ENCODE measurements at places on chromosomes 7 and 10.
A peak's percentile ranks its signal among the peaks of the same experiment; 100 is the strongest.

GRCh38 chr7:15784694-15785030 is 98.2 kb upstream of the MEOX2 start:
- DNase-seq: no peak

DNA sequence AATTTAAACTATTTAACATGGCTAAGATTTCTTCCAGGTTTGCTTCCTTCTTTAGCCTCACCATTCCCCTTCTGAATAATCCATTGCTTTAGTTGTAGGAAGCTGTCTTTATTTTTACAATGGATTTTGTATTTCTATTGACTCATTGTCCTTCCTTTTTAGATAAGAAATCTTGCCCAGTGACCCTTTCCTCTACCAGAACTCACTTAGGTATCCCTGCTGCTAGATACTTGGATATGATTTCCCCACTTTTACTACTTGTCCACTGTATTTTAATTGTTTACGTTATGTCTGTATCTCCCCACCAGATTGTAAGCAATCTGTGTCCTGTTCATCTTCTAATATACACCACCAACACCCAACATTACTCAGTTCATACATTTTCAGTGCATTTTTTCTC is 47.7 kb upstream of the MDFIC start:
- no peak for DNase-seq

DNA sequence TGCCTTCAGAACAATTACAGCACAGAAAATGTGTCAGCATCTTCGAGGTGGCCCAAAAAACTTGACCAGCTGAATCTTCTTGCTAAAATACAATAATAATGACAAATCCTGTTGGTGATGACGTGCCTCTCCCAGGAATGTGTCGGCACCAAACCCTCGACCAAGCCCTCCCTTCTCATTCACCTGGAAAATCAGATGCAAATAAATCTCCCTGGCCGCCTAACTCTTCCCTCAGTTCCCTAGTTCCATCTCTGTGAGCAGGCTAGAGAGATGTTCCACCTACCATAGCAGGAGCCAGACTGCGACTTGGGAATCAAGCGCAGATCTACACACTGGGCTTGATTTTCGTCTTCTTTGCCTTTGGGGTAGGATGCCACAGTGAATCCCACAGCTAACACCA is 4.1 kb downstream of the PRSS1 start:
- DNase-seq: no peak

DNA sequence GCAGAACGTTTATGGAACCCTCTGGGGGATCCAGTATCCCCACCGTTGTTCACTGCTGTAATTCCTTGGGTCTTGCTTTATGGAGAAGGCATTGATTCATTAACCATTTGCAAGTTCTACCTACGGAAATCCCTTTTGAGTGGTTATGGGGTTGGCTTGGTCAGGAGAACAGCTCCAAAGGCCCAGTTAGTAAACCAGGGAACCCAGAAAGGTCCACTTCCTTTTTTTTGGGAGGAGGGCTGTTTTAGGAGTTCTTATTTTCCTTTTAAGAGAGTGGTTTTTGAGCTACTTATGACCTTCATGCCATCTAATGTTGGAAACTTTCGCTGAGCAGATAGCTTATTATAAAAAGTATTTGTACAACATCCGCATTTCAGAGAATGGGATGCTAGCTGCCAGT is 1.3 kb downstream of the POR start:
- DNase-seq: no peak

DNA sequence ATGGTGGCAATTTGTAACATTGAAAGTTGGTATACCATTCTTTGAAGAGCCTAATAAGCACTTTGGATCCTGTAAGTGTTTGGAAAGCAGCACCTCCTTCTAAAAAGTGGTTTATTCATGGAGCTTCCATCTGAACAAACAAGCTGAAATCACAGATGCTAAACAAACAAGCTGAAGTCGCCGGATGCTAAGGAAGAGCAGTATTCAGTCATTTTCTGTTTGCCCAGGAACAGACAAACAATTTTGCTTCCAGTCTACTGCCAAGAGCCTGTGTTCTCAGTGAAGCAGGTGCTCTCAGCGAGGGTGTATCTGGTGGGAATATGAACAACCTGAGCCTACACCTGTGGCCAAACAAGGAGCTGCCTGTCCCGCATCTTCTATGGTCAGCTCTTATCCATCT is 6.3 kb downstream of the COL28A1 start:
- no peak for DNase-seq

- no peak for DNase-seq
These were observed 29.3 kb downstream of the PPP1R17 start for GRCh38 chr7:31716355-31716754.

- no peak for DNase-seq
These were observed 11.9 kb downstream of the CHST3 start for GRCh38 chr10:71975871-71976725.

DNA sequence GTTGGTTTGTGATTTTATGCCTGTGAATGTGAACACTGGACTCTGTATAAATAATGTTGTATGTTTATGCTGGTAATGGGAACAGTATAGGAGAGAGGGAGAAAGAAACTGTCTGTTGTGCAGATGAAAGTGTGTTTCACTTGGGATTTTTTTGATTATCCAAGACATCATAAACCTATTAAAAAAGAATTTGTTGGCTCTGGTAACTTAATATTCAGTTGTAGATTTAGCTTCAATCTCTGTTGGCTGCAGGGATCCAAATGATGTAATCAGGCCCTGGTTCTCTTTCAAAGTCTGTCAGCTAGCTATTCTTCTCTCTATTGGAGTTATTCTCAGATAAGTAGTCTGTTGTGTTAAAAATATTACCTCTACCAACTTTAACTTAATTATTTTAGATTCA is 168.8 kb upstream of the RHOBTB1 start:
- no peak for DNase-seq

DNA sequence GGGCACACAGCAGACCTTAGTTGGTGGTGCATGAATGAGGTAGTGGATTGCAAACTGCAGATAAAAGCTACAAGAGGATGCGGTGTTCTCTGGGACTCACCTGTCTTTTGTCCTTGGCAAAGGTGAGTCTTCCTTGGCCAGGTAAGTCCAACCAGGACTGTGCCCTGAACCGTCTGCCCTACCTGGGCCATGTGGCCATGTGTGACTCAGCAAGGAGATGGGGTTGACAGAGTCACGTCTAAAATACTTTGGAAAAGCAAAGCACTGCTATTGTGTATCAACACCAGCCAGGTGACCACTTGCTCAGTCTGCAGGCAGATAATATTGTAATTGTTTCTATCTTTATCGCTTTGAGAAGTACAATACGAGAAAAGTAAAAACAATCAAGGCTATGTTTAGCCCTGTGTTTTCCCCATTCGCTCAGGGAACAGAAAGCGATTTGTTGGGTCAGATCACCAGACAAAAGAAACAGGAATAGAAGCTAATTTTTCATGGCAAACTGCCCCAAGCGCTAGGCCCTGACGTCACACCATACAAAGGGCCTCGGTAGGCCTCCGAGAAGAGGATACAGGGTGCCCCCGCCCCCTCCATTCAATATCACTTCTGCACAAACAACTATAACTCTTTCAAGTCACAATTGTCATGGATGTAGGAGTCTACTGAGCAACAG is 57.3 kb downstream of the FAM53B start:
- DNase-seq: no peak

GRCh38 chr7:142133731-142134148 is 22.2 kb downstream of the MGAM2 start:
- no peak for DNase-seq

DNA sequence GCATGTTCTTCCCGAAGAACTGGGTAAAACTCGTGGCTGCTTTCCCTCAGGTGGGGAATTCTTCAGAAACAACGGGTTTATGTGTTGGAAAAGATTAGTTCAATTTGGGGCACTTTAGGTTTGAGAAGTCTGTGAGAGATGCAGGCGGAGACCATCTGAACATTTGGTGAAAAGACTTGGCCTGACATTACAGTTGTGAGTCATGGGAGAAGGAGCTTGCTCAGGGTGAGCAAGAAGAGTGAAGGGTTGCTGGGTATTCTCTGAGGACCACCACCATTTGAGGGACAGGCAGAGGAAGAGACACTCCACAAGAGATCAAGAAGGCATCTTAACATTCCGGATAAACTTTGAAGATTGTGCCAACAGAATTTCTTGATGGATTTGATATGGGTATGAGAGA is 88.6 kb downstream of the PODXL start:
- no peak for DNase-seq

GRCh38 chr7:76220185-76221057 is 18.7 kb downstream of the SRRM3 start:
- peak; percentile 95 for DNase-seq

DNA sequence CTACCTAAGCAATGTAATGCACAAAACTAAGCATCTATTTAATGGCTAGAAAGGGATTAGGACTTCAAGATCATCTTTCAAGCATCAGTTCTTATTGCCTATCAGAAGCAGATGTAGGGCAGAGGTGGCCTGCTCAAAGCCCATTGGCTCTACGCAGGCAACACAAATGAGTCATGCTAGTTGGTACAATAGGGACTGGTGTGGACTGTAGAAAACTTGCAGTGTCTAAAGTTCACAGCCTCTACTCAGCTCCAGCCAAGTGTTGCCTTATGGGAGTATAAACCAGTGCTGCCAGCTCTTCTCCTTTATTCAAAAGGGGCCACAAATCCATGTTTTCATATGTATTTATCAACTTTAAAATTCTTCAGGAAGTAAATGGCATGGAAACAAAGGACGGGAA is 31.7 kb downstream of the ASAH2 start:
- DNase-seq: no peak

DNA sequence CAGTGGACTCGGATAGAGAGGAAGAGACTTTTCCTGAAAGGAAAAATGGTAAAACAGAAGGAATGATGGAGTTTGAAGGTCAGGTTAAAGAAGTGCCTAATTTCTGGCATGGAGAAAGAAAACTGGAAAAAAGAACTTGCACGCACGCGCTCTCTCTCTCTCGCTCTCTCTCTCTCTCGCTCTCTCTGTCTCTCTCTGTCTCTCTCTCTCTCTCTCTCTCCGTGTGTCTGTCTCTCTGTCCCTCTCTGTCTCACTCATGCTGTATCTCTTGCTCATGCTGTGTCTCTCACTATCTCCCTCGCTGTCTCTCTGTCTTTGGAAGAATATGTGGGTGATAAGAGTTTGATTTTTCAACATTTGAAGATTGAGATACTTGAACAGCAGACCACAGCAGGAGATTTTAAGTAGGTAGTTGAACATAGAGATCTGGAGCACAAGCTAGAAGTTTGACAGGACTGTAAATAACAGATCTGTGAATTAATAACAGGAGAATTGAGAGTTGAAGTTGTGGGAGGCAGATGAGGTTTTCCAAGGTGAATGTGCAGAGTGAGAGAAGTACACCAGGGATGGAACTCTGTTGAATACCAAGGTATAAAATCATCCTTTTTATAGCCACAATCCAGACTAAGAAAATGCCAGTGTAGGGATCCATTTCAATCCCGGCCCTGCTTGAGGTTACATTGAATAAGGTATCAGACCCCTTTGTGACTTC is 33.1 kb downstream of the ADD3 start:
- DNase-seq: peak; percentile 54

DNA sequence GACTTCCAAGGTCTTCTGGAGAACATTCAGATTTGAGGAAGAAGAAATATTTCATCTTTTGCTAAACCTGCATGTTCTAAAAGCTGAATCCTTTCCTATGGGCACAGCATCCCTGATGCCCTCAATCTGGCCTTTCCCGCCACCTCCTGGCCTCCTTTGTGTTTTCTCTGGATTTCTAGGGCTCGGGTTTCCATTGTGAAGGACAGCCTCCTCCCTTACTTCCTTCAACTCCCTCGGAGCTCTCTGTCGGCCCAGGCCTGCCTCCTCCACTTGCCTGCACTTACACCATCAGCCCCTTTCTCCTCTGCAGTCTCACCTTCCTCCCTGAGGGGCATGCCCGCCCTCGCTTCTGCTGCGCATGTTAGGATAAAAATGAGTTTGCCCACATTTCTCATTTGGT is 75.4 kb downstream of the WIPF3 start:
- no peak for DNase-seq

DNA sequence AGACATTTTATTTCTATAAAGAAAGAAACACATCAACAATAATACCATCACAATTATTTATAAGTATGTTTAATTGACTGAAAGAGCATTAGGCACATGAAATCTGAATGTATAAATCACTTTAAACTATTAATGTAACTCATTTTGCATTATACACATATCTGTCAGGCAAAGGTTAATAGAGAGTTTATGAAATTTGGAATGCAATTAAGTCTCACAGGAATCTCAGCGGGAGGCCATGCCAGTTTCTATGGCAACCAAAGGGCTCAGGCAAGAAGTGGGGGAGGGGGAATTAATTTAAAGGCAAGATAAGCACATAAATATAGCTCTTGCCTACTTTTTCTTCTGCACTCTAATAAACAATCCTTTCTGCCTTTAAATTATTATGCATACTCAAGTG is 152.6 kb downstream of the SLC16A9 start:
- no peak for DNase-seq

DNA sequence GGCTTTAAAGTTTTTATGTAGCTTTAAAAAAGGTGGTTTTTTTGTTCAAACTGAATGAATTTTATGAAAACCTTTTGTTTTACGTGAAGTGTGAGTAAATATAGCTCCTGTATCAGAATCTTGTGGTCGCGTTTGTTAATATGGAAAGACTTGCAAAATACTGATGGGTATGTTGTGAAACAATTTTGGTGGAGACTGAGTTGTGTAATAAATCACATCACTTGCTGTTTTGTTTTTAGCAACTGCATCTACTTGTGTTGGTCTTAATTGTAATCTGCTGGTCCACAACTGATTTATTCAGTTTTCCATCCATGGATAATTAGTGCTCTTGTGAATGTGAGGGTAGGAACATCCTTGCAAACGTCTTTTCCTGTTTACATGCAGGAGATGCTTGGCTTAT is 10.5 kb downstream of the PLXDC2 start:
- DNase-seq: no peak

DNA sequence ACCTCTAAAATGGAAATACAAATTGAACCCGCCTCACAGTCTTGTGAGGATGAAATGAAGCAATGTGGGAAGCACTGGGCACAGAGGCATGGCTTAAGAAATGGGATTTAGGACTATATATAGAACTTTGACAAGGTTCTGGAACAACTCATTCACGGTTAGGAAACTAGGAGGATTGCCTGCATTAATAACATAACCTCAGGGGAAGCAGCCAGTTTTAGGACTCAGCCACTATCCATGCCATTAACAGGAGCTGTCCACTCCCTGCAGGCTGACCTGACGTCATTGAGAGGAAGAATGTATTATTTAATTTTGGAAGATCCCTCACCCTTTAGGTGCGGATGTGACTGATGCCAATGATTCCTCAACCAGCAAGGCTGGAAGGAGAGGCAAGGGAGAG is 34.8 kb downstream of the ITGB8 start:
- no peak for DNase-seq

- no peak for DNase-seq
These were observed 2.5 kb upstream of the ACBD5 start for GRCh38 chr10:27242951-27243551.

DNA sequence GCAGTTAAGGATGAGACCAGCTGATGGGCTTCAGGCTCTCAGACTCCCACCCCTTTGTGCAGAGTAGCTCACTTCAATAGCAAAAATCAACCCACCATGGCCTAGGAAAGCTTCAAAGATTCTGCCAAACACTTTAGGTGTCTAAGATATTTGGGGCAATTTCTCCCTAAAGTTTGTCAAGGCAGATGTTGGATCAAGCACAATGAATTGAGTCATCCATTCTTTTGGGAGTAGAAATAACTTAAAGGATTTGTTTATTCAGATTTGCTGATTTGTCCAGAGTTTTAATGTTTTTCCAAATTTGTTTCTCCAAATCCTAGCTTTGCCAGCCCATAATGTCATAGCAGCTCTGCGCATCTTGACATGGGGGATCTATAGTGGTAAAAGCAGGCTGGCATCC is 855.1 kb downstream of the LRMDA start:
- DNase-seq: no peak

- DNase-seq: no peak
These were observed 546.9 kb upstream of the GHITM start for GRCh38 chr10:83592337-83592935.

Measured in epithelial cell of proximal tubule (primary cell).